IPS DF 6.9 (cell line): ENCODE measurements at places on chromosomes 2 and 18.

DNA sequence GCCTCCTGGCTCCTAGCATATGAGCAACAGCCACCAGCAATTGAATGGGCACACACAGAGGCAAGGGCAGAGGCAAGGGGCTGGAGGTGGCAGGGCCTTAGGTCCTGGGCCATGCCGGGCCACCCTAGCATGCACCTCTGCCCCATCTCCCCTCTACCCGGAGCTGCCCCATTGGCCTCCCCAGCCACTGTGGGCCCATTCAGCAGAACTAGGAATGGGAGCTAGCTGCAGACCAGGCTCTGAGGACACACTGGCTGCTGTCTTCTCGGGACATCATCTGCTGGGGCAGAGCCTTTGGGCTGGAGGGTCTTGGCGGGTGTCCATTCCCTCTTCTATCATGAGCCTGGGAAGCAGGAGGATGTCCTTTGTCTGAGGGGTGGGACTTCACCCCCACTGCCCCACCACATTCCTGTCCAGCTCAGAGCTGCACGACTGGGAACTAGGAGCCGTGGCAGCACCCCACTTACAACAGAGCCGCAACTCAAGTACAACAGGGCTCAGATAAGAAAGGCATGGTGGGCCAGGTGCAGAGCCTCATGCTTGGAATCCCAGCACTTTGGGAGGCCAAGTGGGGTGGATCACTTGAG is 800 bp downstream of the VIL1 start:
- no peak for DNase-seq

DNA sequence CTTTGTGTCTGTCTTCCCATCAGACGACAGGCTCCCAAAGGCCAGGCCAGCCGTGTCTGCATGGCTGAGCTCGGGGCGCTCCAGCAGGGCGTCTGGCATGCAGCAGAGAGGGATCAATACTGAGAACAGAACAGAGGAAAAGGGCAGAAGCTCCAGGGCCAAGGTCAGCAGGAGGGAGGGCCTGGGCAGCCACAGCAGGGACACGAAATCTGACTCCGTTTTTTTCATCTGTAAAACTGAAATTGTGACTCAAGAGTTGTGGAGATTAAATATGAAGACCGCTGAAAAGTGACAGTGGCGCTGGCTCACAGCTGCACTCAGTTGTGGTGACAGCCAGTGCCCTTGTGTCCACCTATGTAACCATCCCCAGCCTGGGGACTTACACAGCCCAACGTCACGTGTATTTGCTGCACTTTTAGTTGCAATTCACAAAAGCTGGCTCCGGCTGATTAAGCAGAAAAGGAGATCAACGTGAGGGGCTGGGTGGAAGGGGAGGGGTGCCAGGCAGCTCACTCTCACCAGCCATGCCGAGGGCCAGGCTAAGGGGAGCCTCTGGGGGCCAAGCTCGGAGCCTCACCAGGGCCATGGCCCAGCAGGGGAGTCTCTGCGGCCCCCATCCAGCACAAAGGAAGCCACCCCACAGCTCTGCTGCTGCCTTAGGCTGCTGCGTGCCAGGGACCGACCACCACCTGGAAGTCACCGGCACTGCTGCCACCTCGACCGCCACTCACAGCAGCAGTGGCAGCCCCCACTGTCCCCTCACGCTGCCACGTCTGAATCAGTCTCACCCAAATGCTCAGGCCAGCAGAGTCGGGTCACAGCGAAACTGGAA is 74.7 kb downstream of the EIPR1 start:
- no peak for DNase-seq

- no peak for DNase-seq
These were observed 192.2 kb upstream of the LRRTM1 start for GRCh38 chr2:80496775-80497174.

GRCh38 chr2:151560289-151560688 is 150.6 kb downstream of the RIF1 start:
- no peak for DNase-seq

GRCh38 chr2:23651187-23652080 is 266.5 kb downstream of the KLHL29 start:
- DNase-seq = no peak

DNA sequence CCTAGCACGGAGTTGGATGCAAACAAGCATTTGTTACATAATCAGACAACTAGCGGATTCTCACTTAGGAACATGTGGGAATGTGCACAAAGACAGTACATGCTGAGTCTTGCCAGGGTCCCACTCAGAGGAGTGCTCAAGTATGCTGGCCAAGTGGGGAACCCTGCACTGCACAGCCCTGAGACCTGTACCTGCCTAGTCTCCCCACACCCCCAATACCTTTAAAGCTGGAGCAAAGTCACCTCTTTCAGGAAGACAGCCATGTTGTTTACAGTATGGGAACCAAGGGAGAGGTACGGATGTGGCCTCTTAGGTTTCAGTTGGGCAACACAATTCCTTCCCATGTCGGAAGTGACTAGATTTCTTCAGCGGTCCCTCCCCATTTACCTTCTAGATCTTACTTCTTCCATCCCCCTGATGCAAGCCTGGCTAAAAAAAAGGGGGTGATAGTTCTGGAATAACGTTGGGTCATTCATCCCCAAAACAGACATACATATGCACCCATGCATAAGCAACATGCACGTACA is 10.7 kb downstream of the CXCR1 start:
- DNase-seq = no peak

DNA sequence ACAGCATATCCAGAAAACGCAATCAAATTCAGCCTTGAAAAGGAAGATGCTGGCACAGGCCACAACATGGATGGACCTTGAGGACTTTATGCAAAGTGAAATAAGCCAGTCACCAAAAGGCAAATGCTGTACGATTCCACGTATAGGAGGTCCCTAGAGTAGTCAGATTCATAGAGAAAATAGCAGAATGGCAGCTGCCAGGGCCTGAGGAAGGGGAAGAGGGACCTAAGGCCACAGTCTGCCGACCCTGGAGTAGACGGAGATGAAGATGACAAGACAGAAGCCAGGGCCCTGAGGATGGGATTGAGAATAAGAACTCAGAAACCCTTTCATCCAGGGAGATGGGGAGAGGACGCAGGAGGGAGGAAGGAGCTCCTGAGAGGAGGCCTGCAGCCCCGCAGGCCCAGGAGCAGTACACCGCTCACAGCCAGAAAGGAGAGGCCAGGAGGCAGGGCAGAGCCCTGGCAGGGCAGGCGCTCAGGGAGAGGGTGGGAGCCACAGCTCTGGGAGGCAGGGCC is 8.1 kb upstream of the MTERF4 start:
- DNase-seq = no peak

DNA sequence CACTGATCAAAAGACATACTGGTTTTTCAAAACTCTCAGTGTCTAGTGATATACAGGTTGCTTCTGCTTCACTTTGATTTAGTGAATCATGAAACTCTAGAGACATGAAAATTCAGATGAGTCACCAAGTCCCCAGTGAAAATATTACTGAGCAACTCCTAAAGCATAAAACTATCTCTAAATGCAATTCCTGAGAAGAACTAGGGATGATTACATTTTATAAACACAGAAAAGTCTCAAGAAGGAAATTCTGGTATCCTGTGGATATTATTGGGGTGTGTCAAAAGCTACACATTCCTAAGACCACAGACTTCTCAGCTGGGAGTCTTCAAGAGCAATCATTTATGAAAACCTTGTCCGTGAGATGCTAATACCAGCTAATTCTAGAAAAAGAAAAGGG is 9.7 kb downstream of the LRRTM4 start:
- no peak for DNase-seq

DNA sequence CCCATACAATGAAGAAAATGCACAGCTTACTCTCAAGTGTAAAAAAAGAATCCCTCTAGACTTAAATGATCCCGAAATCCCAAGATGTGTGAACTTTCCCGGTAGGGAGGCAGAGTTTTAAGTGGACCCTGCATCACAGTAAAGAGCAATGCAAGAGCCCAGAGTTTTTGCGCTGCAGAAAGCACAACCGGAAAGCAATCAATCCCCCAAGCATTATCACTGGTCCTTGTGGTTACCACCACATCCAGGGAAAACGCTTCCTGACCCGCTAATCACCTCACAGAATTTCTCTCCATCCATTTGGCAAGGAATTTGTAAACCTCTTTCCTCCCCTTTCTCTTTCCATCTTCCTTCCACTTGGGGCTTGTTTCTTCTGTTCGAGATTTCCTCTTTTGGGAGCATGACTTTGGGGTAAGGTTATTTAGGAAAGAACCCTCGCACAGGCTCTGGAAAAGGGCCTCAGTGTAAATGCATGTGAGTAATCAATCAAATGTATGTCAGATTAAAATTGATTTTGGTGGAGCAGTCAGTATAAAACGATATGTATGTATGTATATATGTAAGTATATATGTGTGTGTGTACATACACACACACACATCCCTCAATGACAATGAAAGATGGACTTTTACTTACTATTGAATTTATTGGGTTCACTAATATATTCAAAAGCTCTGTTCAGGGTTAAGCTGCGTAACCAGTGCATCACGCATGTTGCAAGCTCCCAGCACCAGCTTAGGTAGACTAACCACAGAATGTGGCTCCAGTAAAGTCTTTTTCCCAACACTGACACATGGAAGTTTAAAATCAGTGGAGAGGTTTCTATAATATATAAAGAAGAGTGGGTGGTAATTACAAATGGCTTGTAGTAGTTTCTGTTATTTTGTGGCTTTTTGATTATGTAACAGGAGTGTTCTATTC is 1.6 kb downstream of the PLCL1 start:
- DNase-seq = no peak

DNA sequence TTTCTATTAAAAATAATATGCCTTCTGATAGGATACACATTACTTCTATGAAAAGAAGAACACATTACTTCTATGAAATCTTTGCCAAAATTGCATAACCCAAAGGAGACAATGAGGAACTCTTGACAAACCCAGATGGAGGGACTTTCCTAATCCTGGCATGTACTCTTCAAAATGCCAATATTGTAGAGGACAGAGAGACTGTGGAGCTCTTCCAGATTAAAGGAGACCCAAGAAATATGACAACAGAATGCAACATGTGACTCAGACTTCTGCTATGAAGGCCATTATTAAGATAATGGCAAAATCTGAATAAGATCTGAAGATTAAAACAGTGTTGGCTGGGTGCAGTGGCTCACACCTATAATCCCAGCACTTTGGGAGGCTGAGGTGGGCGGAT is 22.2 kb downstream of the SOWAHC start:
- DNase-seq = no peak

GRCh38 chr2:120465012-120465700 is 119.2 kb downstream of the INHBB start:
- DNase-seq = no peak

DNA sequence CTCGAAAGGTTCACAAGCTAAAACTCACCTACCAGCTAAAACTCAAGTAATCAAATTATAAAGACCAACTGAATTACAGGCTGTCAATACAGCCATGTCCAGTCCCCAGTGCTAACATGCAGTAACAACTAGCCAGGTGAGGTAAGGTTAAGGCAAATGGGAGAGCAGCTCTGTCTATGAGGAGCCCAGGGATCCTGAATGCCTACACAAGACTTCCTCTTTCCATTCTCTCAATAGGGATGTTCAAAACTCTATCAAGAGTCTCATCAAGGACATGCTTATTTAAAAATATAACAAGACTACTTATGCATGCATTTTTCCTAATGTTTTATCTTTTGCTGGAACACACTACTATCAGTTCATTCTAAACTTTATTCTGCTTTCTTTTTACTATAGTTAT is 20.4 kb downstream of the REV1 start:
- no peak for DNase-seq

DNA sequence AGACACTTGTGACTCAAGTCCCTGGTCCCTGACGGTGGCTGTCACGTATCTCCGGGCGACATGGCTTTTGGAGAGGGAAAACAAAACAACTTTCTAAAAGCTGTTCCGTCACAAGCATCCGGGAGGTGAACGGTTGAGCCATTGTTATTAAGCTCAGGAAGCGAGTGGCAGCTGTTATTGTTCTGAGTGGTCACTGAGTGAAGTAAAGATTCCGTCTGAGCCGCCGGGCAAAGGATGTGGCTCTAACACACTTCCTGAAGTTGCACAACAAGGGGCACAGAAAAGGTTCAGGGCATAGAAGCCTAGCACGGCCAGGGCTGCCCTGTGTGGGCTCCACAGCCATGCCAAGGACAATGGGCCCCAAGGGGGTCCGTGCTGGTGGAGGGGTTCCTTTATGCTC is 24.3 kb downstream of the INPP5D start:
- no peak for DNase-seq

GRCh38 chr18:34595690-34596089 is 114.4 kb upstream of the DTNA start:
- peak; percentile 31 for DNase-seq

- no peak for DNase-seq
These were observed 30.1 kb downstream of the NCK2 start for GRCh38 chr2:105774781-105775337.
